ENCODE measurements at places on chromosomes 12 and 14.

DNA sequence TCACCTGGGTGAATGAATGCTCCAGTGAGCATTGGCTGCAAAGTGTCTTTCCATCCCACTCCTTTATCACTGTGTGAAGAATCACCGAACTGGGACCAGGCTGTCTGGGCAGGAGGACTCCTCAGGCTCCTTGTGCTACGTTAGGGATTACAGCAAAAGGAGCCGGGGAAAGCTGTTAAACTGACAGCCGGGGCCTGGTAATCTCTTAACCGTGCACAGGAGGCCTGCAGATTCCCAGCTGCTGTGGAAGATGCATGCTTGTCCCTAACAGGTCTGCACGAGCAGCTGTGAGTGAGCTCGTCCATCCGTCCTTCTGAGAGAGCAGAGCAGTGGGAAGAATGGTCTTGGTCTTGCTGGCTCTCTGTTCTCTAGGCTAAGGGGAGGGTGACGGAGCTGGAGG is 231.5 kb downstream of the AACS start:
- DNase-seq = no peak

DNA sequence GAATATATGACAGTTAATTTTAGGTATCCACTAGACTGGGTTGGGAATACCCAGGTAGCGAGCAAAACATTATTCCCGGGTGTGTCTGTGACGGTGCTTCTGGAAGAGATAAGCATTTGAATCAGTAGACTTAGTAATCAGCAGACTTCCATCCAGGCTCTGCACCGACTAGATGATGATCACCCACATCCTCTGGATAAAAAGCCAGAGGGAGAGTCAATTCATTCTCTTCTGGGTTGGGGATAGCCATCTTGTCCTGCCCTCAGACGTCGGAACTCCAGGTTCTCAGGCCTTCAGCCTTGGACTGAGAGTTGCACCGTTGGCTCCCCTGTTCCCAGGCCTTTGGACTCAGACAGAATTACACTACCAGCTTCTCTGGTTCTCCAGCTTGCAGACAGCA is 168.0 kb downstream of the PHLDA1 start:
- DNase-seq = no peak

DNA sequence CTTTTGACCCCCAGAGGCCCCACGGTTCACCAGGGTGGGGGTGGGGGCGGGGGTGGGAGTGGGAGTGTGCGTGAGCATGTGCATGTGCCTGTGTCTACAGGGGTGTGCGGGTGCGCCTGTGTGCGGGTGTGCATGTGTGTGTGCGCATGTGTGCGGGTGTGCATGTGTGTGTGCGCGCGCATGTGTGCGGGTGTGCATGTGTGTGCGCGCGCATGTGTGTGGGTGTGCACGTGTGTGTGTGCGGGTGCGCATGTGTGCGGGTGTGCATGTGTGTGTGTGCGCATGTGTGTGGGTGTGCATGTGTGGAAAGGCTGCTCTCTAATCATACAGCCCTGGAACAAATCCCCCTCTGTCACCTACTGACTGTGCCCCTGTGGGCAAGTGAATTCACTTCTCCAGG is 38.8 kb downstream of the RFLNA start:
- no peak for DNase-seq

GRCh38 chr12:131720241-131720640 is 9.4 kb downstream of the SFSWAP start:
- no peak for DNase-seq

DNA sequence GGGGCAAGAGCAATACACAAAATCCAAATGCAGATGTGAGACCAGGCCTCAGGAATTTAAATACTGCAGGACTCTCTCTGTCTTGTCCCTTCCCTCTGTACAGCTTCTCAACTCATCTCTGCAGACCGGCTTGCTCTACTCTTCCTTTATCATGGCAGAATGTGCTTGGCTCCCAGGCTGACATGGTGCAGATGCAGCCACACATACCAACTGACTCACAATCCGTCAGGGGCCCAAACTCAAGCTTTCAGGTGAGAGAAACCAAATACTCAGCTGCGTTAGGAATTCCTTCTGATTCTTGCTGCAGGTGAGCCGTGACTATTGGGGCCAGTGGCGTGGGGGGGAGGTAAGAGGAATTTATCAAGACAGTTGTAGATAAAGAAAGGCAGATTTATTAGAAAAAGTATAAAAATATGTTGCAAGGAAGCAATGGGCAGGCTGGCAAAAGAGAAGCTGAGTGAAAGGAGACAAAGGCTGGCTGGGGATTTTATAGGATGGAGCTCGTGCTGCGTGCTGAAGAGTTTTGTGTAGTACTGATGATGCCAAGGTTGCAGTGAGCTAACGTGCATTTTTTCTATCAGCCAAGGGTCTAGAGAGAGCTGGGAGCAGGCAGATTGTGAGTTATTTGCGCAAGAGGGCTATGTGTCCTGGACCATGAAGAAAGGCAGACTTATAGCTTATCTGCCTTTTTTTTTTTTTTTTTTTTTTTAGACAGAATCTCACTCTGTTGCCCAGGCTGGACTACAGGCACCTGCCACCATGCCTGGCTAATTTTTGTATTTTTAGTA is 5.0 kb upstream of the LGALS3 start:
- no peak for DNase-seq

GRCh38 chr12:14846042-14846587 is 2.8 kb upstream of the ART4 start:
- DNase-seq = no peak

Data from CD4-positive, alpha-beta T cell treated with Interferon alpha-2 for 1 hour (primary cell).